ENCODE measurements at places on chromosomes 6 and 20.

- no peak for DNase-seq
Measured at GRCh38 chr6:30037182-30037788, 23.8 kb upstream of the POLR1H start.

DNA sequence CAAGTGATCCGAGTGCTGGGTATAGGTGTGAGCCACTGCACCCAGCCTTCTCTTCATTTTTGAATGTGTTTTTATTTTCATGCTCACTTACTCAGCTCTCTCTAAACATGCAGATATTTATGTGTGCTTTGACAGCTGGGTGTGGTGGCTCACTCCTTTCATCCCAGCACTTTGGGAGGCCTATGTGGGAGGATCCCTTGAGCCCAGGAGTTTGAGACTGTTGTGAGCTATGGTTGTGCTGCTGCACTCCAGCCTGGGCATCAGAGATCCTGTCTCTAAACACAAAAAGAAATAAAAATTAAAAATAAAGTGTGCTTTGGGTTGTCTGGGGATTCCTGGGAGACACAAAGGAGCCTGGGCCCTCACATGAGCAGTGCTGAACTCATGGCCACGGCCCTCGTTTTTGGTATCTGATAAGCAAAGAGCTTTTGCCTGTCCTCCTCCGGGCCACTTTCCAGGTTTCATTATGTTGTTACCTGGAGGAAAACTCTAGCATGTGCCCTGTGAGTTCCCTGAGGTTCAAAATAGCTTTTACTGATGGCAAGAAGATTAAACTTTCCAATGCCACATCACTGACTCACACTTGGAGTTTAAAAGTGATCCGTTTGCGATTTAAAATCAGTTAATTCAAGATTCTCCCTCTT, 78.5 kb downstream of the CD164 start:
- DNase-seq, result no peak

DNA sequence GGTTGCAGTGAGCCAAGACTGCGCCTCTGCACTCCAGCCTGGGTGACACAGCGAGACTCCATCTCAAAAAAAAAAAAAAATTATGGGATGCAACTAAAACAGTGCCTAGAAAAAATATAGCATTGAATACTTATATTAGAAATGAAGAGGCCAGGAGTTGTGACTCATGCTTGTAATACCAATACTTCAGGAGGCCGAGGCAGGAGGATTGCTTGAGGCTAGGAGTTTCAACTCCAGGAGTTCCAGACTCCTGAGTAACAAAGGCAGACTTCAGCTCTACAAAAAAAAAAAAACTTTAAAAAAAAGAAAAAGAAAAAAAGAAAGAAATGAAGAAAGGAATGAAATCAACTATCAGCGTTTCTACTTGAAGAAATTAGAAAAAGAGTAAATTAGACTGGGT, 17.1 kb upstream of the GJA1 start:
- no peak for DNase-seq

GRCh38 chr20:37741570-37741969, 47.7 kb downstream of the CTNNBL1 start:
- DNase-seq, result no peak

DNA sequence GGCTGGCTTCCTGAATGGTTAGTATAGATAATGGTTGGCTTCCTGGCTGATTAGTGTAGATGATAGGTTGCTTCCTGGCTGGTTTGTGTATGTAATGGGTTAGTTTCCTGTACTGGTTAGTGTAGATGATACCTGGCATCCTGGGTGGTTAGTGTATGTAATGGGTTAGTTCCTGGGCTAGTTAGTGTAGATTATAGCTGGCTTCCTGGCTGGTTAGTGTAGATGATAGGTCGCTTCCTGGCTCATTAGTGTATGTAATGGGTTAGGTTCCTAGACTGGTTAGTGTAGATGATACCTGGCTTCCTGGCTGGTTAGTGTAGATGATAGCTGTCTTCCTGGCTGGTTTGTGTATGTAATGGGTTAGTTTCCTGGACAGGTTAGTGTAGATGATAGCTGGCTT, 200.3 kb downstream of the TAF4 start:
- DNase-seq, result no peak

DNA sequence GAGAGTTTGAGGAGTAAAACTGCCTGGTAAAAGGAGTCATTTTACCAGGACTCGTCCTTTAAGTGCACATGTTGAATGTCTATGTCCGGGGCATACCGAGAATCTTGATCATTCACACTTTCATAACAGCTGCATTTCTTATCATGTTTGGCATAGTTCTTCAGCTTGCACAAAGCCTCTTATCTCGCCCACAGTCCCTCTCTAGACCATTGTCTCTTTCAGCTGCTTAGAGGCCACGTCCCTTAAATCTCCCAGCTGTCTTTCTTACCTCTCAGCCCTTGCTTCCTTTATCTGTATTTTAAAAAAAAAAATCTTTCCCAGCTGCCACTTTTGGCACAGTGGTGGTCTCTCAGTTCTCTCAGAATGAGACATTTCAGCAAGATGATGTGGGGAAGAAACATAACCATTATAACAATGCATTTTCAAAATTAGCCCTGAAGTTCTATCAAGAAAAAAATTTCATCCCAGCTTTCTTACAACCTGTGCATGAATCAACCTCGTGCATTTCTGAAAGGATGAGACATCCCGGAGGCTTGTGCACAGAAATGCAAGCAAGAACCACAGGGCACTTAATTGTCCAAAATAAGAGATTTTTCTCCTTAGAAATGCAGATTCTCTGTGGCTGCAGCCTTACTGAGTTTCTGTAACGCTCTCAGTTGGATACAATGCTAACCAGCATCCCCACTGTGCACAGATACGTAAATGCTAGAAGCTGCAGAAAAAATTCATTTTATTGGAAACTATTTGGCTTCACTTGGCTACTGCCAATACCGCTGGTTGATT, 24.2 kb downstream of the RBM24 start:
- no peak for DNase-seq

GRCh38 chr6:163900570-163900969, 486.1 kb downstream of the QKI start:
- DNase-seq, result no peak

DNA sequence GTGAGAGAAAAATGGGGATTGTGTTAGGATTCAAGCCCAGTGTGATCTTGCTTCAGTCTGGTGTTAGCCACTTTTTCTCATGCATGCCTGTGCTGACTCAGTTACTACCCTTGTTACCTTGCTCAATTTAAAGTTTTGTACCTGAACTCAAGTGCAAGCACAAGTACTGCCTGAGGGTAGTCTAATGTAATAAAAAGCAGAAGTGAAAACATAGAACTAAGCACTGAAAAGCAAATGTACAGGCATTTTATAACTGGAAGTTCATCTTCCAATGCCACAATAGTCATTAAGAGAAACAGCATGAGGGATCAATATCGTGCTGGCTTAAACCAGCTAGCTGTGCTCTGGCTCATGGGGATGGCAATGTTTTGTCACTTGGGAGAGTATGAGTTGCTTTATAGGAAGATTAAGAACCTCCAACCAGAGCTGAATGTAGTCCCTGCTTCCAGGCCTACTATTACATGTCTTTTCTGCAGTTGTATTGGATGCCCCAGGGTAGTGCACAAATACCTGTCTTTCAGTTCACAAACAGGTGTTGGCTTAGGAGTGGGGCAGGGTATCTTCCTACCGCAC, 48.7 kb downstream of the SLC35F1 start:
- DNase-seq, result no peak

GRCh38 chr6:127868338-127868737, 32.5 kb downstream of the THEMIS start:
- DNase-seq, result no peak

- no peak for DNase-seq
Measured at GRCh38 chr6:89596484-89596883, 42.1 kb downstream of the LYRM2 start.

DNA sequence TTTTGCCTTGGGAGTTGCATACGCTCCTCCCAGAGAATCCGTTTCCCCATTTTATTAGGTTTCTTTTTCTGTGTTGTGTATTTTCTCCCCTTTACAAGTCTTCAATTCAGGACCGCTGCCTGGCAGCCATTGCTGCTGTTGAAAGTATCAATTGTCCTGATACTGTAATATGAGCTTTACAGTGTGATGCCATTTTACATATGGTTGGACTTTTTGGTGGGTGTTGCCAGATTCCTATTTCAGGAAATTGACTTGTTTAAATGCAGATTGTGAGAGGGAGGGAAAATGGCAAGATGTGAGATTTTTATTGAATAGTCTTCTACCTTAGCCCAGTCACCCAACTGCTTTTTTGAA, 1.2 kb downstream of the PANK2 start:
- no peak for DNase-seq

DNA sequence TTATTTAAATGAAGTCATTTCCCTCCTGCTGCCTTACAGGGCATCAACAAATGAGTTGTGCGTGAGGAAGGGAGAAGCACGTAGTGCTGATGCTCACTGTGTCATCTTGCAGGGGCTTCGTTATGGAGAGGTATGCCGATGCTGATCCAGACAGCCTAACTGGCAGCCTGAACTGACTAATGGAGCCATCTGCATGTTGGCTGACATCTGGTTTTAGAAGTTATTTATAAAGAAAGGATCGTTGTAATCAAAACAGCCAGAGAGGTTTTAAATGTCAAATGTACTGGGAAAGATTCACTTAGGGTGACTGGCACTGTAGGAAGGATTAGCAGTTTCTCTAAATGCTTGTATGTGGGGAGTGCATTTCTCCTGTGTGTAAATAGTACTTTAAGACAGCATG, 54.6 kb downstream of the FARS2 start:
- no peak for DNase-seq

DNA sequence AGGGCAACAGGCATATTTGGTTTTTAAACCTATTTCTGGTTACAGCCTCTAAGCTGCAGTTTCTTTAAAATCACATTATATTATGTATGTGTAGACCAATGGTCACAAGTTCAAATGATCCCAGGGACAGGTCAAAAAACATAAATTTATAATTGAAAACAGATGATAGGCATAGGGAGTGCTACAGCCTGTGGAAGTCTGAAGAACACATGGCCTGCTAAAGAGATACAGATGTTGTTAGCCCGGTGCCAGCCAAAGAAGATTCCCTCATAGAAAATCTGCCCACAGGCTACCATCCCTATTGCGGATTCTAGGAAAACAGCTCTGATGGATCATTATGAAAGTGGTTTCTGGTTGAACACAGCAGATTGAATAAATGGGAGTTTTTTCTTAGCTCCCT, 65.3 kb downstream of the NRSN1 start:
- DNase-seq, result no peak

DNA sequence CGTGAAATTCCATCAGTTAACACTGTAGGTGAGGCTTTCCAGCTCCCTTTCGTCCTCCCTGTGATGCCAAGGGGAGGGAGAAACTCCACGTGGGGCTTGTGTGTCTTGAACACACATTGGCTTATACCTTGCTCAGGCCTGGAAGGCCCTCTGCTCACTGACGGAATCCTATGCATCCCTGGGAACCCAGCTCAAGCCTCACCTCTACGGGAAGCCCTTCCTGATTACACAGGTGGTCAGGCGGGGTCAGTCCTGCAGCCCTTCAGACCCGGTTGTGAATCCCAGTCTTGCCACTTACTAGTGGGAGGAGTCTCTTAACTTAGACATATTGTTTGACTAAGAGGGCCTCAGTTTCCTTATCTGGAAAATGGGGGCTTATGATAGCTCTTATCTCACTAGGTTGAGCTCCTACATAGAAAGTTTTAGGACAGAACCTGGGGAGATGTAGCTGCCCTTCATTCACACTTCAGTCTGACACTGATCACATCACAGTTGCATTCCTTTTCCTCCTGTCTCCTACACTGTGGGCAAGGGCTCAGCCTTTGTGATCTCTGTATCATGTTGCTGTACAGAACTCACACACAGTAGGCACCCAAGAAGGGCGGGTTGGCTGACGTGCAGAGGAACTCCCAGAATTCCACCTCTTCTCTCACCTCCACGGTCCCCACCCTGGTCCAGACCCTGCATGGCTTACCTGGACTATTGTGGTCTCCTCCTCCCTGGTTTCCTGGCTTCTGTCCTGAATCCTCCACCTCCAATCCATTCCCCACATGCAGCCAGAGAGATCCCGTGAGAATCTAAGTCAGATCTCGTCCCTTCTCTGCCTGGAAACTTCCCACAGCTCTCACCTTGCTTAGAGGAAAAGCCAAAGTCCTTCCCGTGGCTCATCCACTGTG, 129.6 kb downstream of the CEBPB start:
- DNase-seq, result no peak

GRCh38 chr20:62350629-62351422, 16.3 kb downstream of the LAMA5 start:
- DNase-seq, result no peak

DNA sequence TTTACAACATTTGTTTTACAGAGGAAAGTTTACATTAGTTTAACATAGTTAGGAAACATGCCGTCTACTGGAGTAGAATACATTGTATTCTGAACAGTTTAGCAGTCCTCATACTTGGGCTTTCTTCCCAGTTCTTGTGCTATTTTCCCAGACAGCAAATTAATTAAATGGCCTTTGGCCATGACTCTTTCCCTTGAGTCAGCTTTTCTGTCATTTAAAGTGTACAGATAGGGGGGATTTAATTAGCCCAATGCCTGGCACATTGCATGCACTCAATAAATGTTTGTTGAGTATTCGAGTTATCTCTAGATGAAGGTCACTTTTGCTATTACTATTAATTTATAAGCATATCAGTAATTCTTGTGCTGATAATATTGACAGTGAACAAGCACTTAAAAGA, 1.6 kb downstream of the TMEM244 start:
- no peak for DNase-seq

DNA sequence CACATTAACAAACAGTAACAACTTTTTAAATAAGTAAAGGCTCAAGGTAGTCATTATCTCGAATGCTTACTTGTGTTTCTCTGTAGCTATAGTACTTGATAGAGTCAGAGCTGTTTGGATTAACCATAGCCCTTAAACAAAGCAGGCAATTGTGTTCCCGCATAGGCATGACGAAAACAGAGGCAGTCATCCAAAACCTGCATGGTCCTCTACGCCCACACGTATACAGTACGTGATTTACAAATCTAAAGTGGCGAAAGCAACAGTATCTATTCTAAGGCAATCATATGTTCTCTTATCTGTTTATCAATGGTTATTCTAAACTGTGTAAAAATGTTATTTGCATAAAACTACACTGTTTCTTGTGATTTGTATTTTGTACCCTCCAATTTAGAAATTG, 31.8 kb downstream of the HFE start:
- peak; percentile 78 for DNase-seq

DNA sequence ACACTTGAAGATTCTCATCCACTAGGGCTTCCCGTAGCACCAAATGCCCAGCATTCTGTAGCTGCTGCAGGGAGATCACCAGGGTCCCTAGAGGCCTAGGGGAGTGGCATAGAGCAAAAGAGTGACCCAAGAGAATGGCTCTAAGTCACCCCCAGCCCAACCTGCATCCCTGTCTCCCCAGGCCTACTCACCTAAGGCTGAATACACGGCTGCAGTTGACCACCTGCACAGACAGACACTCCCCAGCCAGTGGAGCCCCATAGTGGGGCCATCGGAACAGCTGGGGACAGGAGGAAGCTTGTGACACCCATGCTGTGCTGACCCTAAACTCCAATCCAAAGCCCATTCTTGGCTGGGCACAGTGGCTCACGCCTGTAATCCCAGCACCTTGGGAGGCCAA, 9.5 kb upstream of the SPAG4 start:
- DNase-seq, result no peak

GRCh38 chr6:123777563-123777962, 26.1 kb upstream of the NKAIN2 start:
- no peak for DNase-seq

All from NCI-H187 (cell line).